ENCODE measurements at places on chromosomes 1 and 21.

GRCh38 chr1:66401244-66401643 lies 132.7 kb upstream of the SGIP1 start:
- no peak for DNase-seq

DNA sequence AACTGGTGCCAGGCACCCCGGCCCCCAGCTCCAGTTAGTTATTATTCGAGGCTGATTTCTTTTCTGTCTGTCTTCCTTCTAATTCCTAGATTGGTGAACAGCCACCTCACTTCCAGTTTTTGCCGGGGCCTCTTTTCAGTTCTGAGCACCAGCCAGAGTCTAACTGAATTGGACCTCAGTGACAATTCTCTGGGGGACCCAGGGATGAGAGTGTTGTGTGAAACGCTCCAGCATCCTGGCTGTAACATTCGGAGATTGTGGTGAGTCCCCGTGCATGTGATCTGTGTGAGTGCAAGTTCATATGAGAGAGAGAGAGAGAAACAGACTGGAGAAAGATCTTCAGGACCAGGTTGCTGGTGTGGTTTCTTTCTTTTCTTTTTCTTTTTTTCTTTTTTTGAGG lies 13.5 kb downstream of the NLRP3 start:
- no peak for DNase-seq

DNA sequence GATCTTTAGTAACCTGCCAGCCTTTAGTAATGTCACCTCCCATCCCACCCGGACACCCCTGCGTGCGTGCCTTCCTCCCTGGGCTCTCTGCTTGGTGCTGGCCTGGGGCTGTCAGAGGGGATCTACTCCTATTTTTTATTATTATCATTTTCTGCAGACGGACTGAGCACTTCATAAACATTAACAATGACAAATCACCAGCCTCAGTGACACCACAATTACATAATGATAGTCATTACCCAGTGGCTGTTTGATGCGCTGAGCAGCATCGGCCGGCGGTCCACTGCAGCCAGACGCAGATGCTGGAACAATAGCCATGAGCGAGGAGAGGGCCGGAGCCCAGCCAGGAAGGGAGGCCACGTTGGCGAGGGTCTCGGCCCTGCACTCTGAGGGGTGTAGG lies 309.3 kb upstream of the AJAP1 start:
- DNase-seq: no peak

- DNase-seq: no peak
Observed at GRCh38 chr1:61005614-61006580, 76.5 kb upstream of the NFIA start.

DNA sequence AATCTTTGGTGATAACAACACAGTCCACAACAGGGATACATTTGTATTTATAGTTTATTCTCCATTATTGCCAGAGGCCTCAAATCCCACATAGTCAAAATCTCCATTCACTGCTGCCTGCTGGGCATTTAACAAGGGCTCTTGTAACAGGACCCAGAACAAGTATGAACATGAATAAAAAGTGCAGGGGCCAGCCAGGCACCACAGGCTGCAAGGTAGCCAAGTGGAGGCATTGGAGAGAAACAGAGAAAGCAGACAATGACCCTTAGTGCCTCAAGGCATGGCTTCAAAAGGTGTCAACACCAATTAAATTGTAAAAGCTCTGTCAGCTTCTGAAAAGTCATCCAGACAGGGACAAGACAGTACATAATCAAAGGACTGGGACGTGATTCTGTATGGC lies 116.8 kb downstream of the ATP6V1G3 start:
- DNase-seq: no peak

DNA sequence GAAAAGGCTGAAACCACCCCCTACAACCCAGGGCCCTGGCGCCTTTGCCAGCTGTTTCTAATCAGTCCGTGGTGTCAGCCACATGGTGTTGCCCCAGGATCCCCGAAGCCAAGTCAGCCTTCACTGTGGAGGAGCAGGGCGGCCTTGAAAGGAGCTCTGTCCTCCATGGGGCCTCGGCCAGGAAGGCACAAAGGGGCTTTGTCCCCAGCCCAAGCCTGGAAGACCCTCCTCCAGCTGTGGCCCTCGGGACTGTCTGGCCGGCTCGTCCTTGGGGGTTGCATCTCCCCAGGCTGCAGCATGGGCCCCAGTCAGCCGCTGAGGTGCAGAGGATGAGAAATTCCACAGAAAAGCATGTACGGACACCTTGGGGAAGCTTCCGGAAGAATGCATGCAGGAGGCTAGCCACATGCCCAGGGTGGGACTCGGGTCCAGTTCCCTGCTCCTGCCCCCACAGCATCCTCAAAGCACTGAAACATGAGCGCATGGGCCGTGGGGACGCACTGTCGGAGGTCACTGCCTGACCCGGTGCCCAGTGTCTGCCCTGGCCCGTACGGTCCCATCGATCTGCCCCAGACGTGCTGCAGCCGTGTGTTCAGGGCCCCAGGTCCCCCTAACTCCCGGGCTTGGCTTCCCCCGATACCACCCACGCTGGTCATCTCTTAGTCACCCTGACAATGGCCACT lies 38.6 kb upstream of the POFUT2 start:
- no peak for DNase-seq

DNA sequence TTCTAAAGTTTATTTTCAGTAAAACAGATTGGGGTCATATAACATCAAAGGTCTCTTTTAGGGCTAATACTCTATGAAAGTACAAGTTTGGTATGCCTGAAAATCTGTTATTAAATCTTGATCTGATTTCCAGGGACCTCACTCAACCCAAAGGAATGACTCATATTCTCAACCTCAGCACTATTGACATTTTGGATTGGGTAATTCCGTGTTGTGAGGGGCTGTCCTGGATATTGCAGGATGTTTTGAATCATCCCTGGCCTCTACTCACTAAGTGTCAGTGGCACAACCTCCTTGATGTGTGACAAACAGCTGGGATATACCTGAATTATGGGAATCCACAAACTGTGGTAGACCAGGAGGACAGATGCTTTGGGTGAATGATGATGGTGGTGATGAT lies 51.5 kb upstream of the CYP2J2 start:
- DNase-seq: no peak

GRCh38 chr21:30146558-30147282 lies 19.9 kb downstream of the CLDN17 start:
- no peak for DNase-seq

DNA sequence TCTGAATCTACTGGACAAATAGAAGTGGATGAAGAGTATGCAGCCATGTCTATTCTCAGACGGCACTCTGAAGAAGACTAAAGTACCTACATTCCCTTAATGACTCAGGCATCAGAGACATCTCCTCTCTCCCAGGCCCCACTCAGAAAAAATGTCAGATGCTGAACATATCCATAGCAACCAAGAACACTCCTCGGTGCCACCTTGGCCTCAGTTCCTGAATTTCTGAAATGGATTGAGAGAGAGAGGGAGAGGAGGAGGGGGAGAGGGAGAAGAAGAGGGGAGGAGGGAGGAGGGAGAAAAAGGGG lies 16.0 kb upstream of the OVAAL start:
- no peak for DNase-seq

GRCh38 chr1:201636510-201636971 lies 97.6 kb downstream of the NAV1 start:
- DNase-seq: no peak

GRCh38 chr1:59554011-59554663 lies 257.2 kb downstream of the FGGY start:
- DNase-seq: no peak

DNA sequence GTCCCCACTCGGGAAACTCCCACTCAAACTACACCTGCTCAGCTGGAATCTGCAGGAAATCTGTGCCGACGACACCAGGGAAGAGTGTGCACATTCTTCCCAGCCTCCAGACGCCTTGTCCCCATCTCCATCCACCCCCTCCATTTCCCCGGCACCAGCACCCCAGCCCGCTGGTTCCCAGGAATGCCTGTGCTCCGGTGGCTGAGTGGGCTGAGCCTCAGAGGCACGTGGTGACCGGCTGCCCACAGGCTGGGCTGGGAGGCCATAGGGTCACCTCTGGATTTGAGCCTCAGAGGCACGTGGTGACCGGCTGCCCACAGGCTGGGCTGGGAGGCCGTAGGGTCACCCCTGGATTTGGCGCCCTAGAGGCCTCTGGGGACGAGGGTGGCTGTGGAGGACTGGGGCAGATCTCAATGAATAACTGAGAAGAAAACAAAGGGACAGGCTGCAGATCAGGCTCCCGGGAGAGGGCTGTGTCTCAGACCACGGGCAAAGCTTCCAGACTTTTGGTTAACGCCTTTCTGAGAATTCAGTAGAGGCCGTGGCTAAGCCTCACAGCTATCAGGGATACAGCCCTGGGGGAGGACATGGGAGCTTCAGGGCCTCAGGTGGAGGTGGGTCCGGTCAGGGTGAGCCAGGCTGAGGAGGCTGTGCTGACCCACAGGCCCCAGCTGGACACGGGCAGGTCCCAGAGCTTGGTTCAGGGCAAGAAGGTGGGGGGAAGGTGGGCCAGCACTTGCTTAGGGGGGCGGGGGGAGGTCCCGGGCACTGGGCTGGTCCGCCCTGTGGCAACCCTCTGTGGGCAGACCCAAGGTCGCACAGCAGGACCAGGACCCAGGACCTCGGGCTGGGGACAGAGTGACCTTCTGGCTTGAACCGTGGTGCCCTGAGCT lies 17.3 kb upstream of the TTLL10 start:
- DNase-seq: no peak

DNA sequence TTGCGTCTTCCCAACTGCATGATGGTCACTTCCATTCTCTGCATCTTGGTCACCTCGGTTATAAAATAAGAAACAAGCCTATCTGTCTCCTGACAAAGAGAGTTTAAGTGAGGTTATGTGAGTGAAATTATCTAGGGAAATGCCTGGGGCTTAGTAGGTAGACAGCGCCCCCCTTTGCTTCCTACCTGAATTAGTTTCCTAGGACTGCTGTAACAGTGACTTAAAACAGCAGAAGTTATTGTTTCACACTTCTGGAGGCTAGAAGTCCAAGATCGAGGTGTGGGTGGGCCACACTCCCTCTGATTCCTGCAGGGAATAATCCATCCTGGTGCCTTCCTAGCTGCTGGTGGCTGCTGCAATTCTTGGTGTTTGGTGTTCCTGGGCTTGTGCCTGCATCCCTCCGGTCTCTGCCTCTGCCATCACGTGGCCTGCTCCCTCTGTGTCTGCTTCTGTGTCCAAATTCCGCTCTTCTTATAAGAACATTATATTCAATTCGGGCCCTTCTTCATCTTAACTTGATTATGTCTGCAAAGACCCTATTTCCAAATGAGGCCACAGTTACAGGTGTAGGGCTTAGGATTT lies 92.6 kb downstream of the IGSF21 start:
- DNase-seq: no peak

DNA sequence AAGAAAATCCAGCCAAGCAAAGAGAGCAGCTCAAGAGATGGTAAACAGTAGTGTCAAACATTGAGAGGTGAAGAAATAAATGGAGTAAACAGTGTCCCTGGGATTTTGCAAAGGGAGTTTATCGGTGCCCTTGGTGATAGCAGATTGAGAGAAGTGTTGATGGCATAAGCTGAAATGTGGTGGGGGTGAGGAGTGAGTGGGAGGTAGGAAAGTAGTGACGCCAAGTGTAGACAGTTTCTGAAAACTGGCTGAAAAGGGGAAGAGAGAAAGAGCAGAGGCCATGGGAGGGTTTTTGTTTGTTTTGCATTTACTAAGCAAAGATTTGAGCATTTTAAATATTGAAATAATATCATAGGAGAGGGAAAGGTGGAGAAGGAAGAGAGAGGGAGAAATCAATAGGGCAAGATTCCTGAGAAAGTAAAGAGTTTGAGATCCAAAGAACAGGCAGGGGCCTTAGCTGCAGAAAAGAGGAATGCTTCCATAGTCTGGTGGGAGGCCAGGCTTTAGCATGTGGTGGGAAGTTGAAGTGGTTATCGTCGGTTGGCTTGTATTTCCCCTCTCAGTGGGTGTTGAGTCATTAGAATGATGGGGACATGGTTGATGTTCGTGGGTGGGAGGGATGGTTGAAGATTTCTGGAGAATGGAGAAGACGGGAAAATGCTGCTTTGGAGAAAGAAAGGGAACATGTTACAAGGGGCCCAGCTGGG lies 26.8 kb upstream of the RASAL2 start:
- DNase-seq: no peak

- no peak for DNase-seq
Observed at GRCh38 chr1:89298461-89298860, 25.8 kb upstream of the GBP5 start.

DNA sequence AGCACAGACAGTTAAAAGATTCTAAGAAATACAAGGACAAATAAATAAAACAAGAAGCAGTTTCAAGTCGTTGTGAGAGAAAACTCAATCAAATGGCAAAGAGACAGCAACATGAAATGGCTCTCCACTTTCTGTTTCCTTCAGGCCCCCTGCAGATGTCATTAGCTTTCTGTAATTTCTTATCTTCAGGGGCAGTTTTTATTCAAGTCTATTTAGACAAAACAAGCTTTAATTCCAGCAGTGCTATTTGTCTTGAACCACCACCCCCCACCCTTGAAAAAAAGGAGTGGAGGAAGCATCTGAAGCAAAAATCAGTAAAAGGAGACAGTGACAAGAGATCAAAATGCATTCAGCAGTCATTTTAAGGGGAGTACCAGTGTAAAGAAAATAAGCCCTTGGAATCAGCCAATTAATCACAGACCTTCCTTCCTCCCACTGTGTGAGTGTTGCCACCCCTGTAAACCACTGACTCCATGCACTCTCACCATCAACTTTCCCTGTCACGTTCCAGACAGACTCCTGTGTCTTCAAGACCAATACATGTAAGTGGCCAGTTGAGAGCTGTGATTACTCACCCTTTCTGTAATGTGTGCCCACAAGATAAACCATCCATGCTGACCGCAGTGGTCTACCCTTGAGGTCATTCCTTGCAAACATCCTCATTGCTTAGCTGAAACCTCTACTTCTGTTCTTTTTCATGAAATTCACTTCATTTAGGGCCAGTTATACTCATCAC lies 136.1 kb upstream of the HOOK1 start:
- no peak for DNase-seq

GRCh38 chr21:44816761-44817505 lies 929 bp downstream of the SUMO3 start:
- no peak for DNase-seq

DNA sequence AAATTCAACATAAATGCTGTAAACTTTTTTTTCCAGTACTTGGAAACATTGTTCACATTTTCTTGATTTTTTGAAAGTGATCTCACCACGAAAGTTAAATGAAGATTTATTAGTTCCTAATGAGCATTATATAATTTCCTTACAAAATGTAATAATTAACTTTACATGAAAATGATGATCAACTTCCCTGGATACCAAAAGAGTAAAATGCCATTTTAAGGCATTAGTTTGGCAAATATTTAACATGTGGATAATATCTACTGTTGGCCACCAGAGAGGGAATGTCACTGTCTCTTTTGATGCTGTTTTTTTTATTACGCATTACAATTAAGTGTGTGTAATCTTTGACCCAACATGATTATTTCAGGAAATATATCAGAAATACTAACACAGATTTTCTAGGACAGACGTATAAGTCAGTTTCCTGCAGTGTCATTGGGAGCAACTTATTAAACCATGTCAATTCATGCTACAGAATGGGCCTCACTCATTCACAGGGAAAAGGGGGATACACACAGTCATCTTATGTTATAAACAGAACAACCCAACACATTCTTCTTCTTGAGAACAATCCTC lies 903.9 kb upstream of the ADGRL2 start:
- no peak for DNase-seq

DNA sequence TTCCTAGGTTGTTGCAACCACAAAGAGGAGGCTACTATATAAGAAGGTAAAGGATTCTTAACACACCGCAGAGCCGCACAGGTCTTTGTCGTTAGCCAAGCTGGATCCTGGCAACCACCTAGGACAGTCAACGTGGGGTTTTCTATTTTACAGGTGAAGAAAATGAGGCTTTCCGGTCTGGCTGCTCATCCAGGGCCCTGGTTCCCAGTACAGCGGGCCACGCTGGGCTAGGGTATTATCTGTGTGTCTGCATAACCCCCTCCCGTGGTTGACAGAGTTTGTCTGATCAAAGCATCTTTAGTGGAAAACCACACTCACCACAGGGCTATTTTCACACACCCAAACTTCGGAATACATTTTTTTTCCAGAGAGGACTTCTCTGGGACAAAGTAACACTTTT lies 39.0 kb upstream of the PDE9A start:
- DNase-seq: peak; percentile 27
